A172 (cell line): ENCODE measurements at places on chromosomes 4 and X. TPM values are rescaled to one million over a fixed set of nuclear protein-coding genes. Genes with fewer than 3 reads are reported as not detected.

DNA sequence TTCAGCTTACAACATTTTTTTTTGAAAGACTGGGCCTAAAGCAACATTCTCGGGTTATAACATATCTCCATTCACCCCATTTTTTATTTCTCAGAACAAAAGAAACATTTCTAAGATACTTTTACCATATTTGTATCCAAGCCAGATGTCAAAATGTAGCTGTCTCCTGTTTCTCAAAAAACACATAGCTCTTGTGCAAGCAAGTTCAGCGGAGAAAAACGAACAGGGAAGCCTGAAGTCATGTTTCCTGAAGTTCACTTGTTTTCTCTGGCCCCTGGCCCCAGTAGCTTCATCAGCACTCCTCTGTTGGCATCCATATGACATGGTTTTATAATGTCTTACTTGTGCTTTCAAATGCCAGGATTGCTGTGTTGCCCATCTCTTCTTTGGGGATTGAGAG, 218.2 kb downstream of the BANK1 start:
- DNase-seq = no peak

DNA sequence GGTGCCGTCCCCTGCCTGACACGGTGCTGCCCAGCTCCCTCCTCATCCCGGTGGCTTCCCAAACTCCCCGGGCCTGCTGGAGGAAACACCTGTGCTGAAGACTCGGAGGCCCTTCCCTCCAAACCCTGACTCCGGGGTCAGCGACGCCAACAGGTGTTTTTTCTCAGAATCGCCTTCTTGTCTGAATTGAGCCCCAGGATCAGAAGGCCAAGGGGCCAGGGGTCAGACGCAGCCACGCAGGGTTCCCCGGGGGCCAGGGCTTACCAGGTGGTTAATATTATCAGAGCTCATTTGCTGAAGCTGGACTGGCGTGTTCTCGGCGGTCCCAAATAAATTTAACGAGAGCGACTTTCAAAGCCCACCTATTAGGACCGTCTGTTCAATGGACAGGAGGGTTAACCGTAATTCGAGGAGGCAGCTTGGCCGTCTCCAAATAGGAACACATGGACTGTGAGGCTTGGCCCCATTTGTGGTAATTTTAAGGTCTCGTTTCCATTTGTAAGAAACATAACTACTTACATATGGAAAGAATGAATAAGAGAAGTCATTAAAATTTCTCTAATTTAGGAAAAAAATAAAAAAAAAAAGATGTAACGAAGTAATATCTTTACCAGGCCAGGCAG, 239.3 kb downstream of the CRLF2 start:
- DNase-seq = no peak

DNA sequence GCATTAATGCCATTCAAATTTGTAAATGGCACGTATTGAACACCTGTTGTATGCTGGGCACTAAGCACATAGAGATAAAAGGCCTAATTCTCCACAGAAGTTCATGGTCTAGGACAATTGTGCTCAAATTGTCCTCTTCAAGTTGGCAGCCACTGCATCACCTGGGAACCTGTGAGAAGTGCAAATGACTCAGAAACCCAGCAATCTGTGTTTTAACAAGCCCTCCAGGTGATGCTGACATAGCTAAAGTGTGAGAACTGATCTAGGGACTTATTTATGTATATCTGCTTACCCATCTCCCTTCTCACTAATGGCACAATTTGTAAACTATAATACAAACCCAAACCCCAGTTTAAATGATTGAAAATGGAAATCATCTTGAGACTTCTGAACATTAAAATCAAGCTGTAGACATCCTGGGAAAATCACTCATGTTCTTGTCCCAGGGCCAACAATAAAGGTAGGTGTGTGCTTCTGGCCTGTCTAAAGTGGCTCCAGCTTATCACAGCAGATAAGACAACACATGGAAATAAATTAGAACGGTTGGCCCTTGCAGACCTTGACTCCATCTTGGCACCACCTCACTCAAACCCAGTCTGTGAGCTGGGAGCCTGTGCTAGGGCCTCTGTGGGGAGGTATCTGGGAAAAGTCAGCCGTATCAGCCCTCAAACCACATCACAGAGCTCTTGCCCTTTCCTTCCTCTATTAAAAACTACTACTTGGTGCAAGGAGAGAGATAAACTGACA, 46.8 kb downstream of the UCHL1 start:
- DNase-seq = no peak

DNA sequence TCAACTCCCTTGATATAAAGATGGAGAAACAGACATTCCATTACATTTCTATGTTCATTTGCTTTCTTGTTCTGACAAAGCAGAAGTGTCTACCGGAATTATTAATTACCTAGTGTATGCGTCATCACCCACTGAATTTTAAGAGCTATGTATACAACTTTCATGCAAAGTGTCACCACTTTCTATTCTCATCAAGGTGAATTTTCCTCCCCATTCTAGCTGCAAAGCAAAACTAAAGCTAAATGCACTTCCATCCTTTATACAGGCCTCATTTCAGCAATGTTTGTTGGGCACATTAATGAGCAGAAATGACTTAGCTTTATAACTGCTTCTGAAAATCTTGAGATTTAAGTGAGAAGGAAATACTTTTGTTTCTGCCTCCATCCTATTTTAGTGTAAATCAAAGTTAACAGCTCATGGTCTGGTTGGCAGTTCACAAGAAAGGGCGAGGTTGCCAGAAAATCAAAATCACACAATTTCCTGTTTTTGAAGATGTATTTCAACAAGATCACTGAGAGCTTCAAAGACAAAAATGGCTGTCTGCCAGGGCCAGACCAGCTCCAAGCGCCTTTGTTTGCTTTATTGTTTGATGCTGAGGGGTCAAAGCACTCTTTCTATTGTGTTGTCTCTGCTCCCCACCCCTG, 7.2 kb upstream of the FAM9C start:
- peak; percentile 27 for DNase-seq

DNA sequence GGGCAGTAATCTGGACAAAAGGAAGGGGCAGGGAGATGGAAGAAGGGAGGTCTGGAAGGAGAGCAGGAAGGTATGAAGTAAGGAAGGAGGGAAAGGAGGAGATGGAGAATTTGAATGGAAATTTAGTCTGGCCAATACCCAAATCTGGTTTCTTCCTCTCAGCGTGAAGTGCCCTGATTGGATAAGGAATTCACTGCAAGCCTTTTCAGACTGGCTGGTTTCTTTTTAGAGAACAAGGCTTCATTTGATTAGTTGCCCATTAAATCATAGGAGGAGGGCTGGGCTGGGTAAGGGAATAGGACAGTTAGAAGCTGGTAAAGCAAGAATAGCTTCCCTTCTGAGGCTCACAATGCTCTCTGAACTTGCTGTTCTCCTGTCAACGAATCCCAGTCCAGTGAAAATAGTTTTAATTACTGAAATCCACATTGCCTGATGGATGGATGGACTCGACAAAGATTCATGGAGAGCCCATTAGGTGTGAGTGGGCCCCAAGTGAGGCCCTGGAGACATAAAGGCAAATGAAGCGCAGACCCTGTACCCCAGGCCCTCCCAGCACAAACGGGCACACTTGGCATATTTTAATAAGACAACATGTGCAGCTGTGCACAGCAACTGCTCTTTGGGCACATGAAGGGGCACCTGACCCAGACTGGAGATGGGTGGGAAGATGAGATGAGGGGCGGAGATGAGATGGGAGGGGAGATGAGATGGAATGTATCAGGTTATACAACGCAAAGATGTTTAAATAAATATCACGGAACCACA, 347.1 kb upstream of the GATB start:
- DNase-seq = no peak

GRCh38 chrX:23759821-23760220, 16.7 kb upstream of the ACOT9 start:
- no peak for DNase-seq

- no peak for DNase-seq
Observed at GRCh38 chr4:87017580-87018342, 83.0 kb downstream of the AFF1 start.

DNA sequence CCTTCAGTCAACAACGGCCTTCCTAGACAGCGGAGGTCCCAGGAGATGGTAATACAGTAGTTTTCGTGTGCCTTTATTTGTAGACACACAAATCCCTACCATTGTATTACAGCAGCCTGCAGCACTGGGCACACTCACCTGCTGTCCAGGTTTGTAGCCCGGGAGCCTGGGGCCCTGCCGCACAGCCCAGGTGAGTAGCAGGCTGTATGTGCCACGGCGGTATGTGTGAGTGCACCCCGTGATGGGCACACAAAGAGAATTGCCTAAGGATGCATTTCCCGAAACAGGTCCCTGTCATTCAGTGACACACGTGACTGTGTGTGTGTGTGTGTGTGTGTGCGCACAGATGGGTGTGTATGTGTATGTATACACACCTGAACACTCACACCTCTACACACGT, 8.1 kb upstream of the SLC25A6 start:
- DNase-seq = no peak

DNA sequence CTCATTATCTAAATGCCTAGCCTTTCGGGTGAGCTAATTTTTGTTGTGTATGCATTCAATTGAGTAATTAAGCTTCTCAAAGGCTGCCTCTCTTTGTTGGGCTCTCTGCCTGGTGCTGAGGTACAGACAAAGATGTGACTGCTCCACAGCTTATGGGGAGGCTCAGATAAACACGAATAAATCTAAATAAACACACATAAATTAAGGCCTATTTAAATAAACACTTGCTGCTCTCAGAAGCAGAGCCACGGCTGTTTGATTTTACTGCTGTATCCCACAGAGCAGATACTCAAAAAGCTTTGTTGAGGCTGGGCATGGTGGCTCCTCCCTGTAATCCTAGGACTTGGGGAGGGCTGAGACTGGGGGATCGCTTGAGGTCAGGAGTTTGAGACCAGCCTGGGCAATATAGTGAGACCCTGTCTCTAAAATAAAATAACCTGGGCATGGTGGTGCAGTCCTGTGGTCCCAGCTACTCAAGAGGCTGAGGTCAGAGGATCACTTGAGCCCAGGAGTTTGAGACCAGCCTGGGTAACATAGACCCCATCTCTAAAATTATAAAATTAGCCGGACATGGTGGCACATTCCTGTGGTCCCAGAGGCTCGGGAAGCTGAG, 8.4 kb upstream of the CD99 start:
- DNase-seq = no peak

DNA sequence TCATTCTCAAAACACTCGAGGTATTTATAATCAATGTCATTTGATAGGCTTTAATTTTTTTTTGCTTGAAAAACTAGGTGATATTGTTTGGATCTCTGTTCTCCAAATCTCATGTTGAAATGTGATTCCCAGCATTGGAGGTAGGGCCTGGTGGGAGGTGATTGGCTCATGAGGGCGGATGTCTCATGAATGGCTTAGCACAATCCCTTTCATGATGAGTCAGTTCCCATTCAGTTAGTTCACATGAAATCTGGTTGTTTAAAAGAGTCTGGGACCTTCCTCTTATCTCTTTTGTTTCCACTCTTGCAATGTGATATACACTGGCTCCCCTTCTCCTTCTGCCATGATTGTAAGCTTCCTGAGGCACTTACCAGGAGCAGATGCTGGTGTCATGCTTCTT, 638.7 kb downstream of the DMD start:
- DNase-seq = peak; percentile 56

DNA sequence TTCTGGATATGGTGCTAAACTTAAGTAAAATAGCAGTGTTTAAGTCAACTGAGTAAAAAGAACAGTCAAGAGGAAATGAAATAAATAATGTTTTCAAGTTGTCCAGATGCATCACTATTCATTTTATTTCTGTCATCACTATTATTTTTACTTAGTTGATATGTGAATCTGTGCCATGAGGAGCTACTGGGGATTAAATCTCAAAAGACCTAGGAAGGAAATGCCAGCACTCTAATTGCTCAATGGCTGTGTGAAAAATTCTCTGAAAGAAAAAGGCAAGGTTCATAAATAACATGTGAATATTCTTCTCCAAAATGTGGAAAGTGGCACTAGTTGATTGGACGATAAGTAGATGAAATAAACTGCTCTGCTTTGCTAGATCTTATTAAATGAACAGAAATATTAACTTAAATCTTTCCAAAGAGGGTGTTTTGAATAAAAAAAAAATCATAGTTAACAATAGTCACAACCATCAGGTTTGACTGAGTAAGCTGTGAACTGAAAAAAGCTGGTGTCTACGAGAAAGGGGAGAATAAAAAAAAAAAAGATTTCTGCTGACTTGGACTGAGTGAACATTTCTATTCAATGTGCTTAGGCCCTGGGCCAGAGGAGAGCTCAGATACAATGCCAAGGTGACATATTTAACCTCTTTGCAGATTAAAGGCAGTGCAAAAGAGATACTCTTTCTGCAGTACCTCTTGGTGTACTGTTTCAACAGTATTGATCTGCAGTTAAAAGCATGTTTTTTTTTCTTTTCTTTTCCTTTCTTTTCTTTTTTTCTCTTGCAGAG, 1.6 kb downstream of the SPARCL1 start:
- no peak for DNase-seq

- DNase-seq = no peak
Observed at GRCh38 chrX:143632625-143633410, 3.1 kb downstream of the SLITRK4 start.

- peak; percentile 6 for DNase-seq
Observed at GRCh38 chr4:173403051-173403450, 4.1 kb upstream of the SCRG1 start.

GRCh38 chrX:15087747-15088146, 182.1 kb downstream of the ASB9 start:
- DNase-seq = no peak

- DNase-seq = no peak
Observed at GRCh38 chrX:331151-331824, 12.7 kb upstream of the GTPBP6 start.

DNA sequence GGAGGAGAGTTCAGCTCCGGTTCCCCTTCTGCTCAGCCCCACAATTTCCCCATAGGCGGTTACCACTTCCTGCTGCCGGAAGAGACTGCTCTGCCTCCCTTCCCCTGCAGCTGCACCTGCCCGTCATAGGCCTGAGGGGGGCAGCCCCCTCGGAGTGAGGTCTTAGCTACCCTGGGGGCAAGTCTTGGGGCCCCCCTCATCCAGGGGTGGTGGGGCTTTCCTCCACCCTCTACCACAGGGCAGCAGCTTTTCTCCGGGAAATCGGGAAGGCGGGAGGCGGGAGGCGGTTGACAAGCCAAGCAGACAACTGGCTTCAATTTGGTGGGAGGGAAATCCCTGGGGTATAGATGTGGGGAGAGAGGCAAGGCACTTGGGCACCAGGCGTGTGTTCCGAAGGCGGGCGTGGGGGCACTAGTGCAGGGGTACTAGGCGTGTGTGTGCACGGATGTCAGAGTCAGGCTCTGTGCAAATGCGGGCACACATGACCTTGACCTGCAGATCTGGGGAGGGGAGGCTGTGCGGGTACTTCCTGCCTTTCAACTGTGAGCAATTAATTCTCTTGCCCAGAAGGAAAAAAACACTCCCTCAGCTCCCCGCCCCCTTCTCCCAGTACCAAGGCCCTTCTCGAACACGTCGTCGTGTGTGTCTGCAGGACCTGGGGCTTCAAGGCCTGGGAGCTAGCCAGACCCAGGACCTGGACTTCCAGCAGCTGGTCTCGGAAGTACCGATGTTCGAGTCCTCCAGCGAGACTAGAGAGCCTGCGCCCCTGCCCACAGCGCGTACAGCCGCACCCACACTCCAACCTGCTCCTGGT, 1.0 kb upstream of the ARHGAP4 start:
- peak; percentile 69 for DNase-seq

GRCh38 chrX:70494441-70494840, 49.8 kb downstream of the DLG3 start:
- no peak for DNase-seq

GRCh38 chr4:3388471-3389232, 53.1 kb upstream of the HGFAC start:
- peak; percentile 57 for DNase-seq

Gene CCDC160
- total RNA-seq = 0.17 TPM in 1 of 2 replicates, not detected in the other

Gene SPINK2
- not detected in 2 replicates for total RNA-seq

Gene FAM47B
- total RNA-seq = not detected in 2 replicates

Gene KIF4A
- total RNA-seq = 44.8 and 51.2 TPM in 2 replicates

Gene DCAF12L2
- total RNA-seq = not detected in 2 replicates

Gene SSX4
- not detected in 2 replicates for total RNA-seq

Gene AMOT
- 1.7 and 3.2 TPM in 2 replicates for total RNA-seq

Gene TMSB4X
- 16,491 and 16,946 TPM in 2 replicates for total RNA-seq

Gene NXF2B
- total RNA-seq = 0.29 and 1.2 TPM in 2 replicates
